ENCODE measurements at places on chromosomes 2 and 18.

DNA sequence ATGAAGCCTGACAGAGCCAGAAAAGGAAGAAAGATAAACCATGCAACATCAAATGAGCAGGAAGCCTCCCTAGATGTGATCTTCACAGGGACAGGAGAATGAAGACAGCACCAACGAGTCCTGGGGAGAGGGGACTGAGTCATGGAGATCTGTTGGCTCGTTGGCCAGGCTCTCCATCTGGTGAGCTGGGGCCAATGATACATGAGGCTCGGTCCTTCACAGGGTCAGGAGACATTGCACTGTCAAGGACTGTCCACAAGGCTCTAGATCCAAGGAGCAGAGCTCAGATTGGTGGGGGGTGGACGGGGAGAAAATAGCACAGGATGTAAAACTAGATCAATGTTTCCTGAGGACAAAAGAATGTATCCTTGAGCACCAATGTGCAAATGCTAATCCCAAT, 735 bp downstream of the CD207 start:
- no peak for DNase-seq

- DNase-seq, result no peak
Measured at GRCh38 chr18:79916128-79916494, 35.3 kb downstream of the SLC66A2 start.

DNA sequence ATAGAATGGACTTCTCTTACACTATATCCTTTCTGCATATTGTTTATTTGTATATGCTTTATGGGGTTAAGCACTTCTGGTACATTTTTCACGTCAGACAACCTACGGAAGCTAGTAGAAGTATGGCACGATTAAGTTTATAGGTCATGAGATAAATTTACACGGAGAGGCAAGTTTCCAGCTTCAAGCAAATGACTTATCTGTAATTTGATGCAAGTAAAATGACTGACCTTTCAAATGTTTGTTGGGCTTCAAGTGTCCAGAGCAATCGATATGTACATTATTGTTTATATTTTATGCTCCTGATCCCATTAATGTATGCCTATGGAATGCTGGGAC, 97.5 kb upstream of the EFEMP1 start:
- no peak for DNase-seq

- no peak for DNase-seq
Measured at GRCh38 chr2:226497146-226497909, 302.3 kb downstream of the IRS1 start.

- no peak for DNase-seq
Measured at GRCh38 chr2:99509387-99509786, 19.6 kb upstream of the REV1 start.

GRCh38 chr2:236959876-236960275, 125.8 kb upstream of the COPS8 start:
- no peak for DNase-seq
